ENCODE measurements at places on chromosomes 2 and 18.
A peak's percentile ranks its signal among the peaks of the same experiment; 100 is the strongest.

DNA sequence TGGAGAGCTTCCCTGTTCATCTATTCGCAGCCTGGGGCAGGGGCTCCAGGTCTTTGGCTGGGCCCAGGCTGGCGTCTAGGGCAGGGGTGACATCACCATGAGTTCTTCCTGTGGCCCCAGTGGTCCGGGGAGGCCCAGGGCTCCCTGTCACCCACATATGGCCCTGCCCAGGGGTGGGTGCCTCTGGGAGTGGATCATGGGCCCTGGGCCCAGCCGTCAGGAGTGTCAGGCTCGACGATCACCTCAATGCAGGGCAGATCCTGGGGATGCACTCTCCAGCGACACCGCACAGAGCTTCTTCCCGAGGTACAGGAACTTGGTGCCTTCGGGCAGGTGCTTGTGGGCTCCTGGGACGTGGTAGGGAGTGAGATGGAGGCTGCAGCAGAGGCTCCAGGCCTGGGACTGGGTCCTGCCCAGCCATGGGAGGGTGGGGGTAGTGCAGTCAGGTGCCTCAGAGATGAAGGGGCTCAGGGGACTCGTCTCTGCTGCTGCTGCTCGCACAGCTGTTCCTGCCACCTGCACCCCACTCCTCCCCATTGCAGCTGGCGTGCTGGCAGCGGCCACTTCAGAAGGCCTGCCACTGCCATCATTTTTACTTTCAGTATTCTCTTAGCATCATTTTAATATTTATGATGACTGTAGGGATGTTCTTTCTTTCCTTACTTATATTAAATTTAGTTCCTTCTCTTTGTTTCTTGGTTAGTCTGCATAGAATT is 196.0 kb upstream of the VRK2 start:
- peak; percentile 11 for DNase-seq

- DNase-seq: no peak
Observed at GRCh38 chr2:227411990-227412350, 24.2 kb upstream of the SCYGR1 start.

DNA sequence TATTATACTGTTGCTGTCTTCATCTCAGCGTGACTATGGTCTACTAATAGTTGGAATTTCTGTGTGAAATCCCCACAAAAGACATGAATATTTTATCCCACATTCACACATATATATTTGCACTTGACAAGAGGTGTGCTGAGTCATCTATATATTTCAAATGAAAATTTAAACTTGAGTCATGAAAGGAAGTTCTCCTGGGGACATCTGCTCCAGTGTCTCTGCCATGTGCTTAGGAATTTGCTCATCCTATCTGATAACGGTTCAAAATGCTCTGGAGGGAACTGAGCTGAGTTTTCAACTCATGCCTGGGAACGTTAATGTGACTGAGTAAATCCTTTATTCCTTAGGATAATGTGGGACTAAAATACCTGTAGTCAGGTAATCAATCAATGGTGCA is 326.2 kb upstream of the MEX3C start:
- no peak for DNase-seq

- DNase-seq: no peak
Observed at GRCh38 chr18:75581336-75582131, 154.0 kb upstream of the SMIM21 start.

GRCh38 chr2:240237609-240238174 is 97.2 kb upstream of the OTOS start:
- no peak for DNase-seq

- no peak for DNase-seq
Observed at GRCh38 chr2:64352292-64352691, 101.7 kb upstream of the LGALSL start.
